AG04450 (cell line): ENCODE measurements at places on chromosomes 7 and 10.

DNA sequence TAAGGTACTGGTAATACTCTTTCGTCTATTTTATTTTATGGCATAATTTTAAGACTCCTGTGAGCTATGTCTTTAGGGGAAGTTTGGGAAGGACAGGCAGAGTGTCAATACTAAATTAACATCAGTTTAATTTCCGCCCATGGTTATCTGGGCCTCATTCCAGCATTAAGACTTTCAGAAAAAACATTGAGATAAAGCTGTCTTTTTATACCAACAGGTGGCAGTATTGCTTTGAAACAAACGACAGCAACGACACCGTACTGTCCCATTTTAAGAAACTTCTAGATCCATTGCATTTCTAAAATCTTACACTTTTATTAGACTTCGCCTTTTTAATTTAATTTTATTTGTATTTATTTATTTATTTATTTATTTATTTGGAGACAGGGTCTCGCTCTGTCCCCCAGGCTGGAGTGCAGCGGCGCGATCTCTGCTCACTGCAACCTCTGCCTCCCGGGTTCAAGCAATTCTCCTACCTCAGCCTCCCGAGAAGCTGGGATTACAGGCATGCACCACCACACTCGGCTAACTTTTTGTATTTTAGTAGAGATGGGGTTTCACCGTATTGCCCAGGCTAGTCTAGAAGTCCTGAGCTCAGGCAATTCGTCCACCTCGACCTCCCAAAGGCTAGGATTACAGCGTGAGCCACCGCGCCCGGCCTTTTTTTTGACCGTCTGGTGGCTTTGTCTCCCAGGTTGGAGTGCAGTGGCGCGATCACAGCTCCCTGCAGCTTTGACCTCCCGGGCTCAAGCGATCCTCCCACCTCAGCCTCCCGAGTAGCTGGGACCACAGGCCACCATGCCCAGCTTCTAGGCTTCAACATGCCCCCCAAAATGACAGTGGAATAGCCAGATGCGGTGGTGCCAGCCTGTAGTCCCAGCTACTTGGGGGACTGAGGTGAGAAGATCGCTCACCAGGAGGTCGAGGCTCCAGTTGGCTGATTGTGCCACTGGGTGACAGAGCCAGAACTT, 78.7 kb upstream of the C1GALT1 start:
- DNase-seq = peak; percentile 20

- no peak for DNase-seq
Observed at GRCh38 chr7:157580324-157580723, 243.5 kb downstream of the DNAJB6 start.

DNA sequence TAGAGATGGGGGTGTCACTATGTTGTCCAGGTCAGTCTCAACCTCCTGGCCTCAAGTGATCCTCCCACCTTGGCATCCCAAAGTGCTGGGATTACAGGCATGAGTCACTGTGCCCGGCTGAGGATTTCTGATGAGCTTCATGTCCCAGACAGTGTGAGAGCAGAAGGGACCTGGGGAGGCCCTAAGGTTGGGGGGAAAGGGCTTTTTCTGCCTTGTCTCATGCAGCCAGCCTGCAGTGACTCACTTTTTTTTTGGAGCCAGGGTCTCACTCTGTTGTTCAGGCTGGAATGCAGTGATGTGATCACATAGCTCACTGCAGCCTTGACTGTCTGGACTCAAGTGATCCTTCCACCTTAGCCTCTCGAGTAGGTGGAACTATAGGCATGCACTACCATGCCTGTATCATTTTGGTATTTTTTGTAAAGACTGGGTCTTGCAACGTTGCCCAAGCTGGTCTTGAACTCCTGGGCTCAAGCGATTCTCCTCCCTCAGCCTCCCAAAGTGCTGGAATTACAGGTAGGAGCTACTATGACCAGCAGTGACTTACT, 14.6 kb downstream of the COL26A1 start:
- DNase-seq = no peak

DNA sequence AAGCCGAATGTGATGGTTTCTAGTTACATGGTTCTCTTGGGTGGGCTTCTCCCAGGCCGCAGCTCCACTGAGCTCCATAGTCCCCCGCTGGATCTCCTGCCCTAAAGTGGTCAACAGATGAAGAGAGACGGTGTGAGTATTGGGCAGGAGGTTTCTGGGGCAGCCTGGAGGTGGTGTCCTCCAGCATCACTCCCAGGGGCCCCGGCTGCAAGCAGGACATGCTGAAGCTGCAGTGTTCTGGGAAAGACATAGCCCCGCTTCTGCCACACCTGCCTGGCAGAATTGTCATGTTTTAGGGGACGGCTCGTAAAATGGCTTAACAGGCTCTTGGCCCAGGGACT, 40.4 kb downstream of the CALML3 start:
- no peak for DNase-seq

DNA sequence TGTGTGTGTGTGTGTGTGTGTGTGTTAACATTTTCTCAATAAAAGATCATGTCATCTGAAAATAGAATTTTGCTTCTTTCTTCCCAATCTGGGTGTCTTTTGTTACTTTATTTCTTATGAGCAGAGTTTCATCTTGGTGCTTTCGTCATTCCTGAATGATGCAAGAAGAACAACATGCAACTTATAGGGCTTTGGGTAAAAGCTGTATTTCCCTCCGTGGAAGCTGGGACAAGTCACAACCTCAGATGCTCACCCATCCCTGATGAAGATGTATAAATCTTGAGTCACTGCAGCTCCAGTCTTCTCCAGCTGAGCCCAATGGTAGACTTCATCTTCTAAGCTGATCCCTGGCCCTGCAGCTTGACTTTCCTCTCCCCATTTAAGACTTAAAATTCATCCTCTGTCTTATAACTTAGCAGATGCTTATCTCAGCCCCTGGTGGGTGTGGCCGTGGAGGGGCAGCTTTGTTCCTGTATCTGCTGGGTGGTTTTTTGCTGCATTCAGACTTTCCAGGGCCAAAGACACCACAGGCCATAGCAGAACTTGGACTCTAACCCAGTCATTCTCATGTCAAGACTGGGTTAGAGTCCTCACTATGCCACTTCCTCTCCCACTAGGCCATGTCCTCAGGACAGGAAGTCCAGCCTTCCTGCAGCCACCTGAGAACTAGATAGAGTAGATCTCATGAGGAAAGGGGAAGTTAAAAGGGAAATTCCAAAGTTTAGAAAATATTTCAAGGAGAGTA, 356.4 kb downstream of the TNS3 start:
- DNase-seq = no peak

DNA sequence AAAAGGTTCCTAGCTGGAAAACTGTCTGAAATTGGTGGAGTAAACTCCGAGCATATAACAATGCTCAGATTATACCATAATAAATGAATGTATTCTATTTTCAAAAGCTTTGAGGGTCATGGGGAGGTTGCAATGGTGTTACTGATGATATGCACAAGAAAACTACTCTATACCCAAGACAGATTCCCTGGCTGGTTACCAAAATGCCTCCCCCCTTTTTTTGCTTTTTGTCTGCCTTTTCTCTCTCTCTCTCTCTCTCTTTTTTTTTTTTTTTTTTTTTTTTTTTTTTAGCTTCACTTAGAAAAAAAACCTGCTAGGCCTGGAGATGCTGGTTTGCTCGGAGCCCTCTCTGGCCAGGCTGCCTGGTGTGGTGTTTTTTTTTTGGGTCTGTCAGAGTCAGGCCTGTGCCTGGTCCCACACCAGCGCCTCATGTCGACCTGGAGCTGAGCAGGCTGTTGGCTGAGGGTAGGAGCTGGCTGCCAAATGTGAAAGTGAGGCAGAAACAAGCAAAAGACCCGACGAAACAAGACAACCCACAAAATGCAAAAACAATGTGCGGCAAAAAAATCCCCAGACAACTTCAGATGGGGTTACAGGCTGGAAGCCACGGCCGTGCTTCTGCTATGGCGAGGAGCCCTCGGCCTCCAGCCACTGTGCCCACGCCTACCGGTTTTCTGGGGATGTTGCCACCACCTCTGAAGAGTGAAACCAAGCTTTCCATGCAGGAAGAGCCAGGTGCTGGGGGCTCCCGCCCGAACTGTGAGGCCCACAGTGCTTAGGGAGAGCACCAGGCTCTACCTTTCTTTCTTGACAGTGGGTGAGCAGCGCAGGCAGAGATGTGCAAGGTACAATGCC, 59.9 kb upstream of the EFCAB10 start:
- DNase-seq = no peak

GRCh38 chr10:45371560-45371959, 2.5 kb upstream of the ALOX5 start:
- DNase-seq = no peak

DNA sequence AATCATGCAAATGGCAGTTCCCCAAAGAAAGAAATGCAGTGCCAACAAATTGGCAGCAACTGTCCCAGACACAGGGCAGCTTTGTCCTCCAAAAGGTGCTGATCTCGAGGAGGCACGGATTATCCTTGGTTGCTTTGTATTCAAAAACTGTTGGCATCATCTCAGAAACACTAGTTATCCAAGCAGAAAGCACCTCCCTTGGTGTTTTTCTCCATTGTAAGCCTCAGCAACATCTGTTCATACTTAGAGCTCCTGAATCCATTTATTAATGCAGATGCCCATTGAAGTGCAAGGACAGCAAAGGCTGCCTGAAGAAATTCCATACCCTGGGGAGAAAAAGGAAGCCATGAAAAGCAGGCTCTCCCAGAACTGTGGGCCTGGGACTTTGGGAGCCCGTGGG, 1.1 kb upstream of the NPS start:
- DNase-seq = no peak

DNA sequence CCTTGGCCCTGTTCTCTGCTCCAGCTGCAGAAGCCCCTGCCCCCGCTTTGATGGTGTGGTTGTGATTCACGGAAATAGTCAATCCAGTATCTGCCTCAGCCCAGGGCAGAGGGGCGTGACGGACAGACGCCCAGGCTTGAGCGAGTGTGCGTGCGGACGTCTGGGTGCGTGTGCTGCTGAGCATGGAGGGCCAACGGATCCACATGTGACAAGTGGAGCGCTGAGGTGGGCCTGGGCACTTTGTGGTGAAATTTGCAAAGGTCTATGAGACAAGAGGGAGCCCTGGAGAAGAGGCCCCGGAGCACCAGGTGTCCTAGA, 94.4 kb downstream of the WDR37 start:
- DNase-seq = no peak

- DNase-seq = no peak
Observed at GRCh38 chr10:8577686-8578085, 523.2 kb downstream of the GATA3 start.

GRCh38 chr10:88270061-88270808, 312.9 kb downstream of the RNLS start:
- no peak for DNase-seq

DNA sequence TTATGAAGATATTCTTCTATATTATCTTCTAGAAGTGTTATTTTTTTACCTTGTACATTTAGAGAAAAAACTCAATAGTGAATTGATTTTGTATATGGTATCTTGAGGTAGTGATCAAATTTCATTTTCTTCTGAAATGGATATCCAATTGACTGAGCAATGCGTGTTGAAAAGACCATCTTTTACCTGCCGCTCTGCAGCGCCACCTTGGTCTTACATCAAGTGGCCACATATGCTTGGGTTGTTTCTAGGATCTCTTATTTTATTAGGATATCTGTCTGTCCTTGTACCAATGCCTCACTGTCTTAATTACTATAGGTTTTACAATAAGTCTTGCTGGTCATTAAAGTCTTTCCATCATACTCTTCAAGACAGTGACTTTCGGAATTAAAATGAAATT, 53.0 kb downstream of the CUL2 start:
- DNase-seq = no peak

DNA sequence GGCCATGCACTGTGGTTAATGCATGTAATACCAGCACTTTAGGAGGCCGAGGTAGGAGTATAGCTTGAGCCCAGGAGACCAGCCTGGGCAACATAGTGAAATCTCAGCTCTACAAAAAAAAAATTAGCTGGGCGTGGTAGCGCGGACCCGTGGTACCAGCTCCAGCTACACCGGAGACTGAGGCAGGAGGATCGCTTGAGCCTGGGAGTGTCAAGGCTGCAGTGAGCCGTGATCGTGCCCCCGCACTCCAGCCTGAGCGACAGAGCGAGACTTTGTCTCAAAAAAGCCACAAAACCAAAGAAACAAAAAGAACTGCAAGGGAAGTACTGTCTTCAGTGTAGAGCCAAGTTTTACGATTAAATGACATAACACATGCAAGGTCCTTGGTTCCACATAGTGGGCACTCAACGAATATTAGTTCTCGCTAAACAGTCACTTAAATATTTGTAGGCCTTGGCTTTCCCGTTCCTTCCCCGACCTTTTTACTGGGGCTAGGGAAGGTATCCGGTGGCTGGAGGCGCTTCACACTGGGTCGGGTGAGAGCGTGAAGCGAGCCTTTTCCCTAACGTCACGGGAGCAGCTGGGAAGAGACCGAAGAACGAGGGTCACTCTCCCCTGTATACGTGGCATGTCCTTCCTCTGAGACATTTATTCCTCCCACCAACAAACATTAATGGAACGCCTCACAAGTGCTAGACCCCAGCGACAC, 993 bp upstream of the SND1 start:
- no peak for DNase-seq

- no peak for DNase-seq
Observed at GRCh38 chr10:95761939-95762492, 6.1 kb downstream of the ENTPD1 start.

DNA sequence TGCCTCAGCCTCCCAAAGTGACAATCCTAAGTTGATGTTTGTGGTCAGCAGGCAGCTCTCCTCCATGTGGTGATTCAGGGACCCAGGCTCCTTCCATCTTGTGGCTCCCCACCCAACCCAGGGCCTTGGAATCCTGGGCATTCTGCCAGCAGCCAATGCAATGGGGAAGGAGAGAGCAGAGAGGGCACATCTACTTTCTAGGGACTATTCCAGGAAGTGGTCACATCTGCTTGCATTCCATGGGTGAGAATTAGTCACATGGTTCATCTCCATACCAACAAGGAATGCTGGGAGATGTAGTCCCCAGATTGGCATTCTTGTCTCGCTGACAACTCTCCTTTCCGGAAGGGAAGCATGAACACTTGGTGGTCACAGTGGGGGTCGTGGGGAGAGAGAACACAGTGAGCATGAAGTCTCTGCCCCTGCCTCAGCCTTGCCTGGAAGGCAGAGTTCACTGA, 9.9 kb upstream of the SRRM3 start:
- DNase-seq = no peak

- no peak for DNase-seq
Observed at GRCh38 chr7:106779877-106780276, 85.2 kb upstream of the PIK3CG start.

DNA sequence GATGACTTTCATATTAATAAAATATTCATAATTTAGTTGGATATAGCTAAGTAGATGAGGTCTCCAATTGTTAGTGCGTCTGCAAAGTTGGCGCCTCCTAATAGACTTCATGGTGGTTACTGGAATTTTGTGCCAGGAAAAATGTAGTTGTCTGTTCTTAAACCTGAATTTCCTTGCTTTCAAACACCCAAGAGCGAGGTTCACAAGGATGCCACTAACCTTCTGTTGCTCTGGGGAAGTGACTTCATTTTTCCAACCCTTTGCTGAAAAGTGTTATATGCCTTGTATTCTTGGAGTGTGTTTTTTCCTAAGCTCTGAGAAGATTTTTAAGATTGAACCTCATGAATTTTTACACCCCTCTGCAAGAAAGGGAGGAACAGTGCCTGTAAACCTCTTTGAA, 98.9 kb upstream of the GLCCI1 start:
- no peak for DNase-seq

DNA sequence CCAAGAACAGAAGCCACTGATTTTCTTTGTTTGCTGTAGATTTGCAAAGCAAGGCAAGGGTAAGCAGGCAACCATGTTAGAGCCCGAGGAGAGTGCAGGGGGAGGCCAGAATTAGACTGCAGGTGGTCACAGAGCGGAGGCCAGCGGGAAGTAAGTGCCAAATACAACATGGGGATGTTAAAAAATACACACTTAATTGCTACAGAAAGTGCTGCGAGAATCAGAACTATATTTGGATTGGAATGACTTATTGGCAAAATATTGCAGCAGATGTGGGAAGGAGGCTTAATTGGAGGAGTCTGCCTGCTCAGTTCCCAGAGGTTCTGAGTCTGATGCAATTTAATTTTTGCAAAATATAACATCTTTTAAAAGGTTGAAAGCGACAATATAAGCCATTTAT, 49.7 kb upstream of the ADCY1 start:
- DNase-seq = no peak
